ENCODE measurements at places on chromosomes 6 and 20.

DNA sequence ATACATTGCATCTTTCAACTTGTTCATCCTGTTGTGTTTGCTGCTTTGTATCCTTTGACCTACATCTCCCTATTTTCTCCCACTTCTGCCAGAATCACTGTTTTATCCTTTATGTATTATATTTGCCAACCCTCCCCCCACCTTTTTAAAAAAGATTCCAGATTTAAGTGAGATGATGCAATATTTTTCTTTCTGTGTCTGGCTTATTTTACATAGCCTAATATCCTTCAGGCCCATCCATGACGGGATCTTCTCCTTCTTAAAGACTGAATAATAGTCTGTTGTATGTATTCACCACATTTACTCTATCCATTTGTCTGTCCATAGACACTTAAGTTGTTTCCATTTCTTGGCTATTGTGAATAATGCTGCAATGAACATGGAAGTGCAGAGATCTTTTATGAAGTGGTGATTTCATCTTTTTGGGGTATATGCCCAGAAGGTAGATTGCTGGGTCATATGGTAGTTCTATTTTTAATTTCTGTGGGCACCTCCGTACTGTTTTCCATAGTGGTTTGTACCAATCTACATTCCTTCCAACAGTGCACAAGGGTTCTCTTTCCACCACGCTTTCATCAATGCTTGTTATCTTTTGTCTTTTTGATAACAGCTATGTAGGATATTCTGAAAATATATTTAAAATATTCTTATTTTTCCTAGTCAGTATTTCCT, 181.0 kb downstream of the CDKAL1 start:
- DNase-seq = no peak

GRCh38 chr6:170080169-170080827, 210.6 kb downstream of the DLL1 start:
- DNase-seq = no peak

- DNase-seq = no peak
Observed at GRCh38 chr6:10305790-10306415, 109.0 kb downstream of the TFAP2A start.

GRCh38 chr6:1088492-1089001, 223.4 kb upstream of the FOXQ1 start:
- DNase-seq = no peak

Measured in CD8-positive, alpha-beta T cell (primary cell).